ENCODE measurements at places on chromosomes 12 and 14.

DNA sequence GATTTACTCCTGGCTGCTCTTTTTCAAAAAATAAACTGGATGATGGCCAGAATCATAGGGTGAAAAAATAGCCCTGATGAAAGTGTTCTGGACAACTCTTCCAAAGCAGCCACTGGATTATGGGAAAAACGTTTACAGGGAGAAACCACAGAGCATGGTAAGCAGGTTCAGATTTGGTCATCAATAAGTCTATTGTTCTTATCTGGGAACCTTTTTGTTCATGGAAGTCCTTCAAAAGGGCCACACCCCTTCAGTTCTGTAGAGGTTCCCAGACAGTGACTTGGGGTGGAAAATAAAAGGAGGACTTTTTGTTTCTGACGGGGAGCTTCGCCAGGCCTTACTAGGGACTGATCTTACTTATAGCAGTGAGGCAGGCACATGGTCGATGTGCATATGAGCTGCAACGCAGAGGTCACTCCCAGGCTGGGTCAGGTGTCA, 117.4 kb upstream of the SLC38A2 start:
- DNase-seq, result no peak

- no peak for DNase-seq
Observed at GRCh38 chr12:107679336-107679735, 6.3 kb upstream of the PWP1 start.

DNA sequence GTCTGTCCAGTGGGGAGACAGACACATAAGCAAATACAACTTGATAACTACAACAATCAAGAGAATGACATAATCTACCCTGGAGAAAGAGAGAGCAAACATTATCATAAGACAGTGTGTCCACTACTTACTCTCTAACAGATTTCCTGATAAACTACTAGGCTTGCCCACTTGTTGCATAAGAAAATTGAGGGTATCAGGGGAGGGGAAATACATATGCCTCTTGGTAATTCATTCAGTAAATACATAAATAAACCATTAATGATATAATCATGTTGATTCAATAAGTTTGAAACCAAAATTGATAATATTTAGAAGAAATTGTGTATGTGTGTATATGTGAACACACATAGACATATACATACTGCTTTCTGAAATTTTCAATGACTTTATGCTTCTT, 76.6 kb downstream of the ERGIC2 start:
- no peak for DNase-seq

GRCh38 chr12:26195250-26195640, at the start of gene SSPN:
SSPN (plus strand) TSS chr12:26195573; CDS start chr12:26195673, 100 bp downstream.
- no peak for DNase-seq

DNA sequence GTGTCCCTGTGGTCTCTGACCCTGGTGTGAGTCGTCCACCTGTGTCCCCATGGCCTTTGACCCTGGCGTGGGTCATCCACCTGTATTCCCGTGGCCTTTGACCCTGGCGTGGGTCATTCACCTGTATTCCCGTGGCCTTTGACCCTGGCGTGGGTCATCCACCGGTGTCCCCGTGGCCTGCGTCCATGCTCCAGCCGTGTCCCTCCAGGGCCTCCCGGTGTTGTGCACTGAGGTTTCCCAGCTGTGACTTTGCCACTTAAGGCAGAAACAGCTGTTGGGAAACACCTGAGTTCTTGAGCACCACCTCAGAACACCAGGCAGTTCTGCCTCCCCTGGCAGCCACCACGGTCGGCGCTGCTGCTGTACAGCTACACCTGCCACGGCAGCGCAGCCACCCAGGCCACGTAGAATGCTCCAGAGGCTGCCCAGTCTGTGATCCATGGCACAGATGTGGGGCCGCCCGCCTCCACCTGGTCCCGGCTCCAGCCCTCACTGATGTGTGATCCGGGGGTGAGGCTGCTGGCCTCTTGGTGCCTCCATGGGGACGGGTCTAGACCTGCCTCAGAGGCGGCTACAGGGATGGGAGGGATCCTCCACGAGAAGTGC, 69.1 kb upstream of the GALNT9 start:
- no peak for DNase-seq

Measured in stimulated activated CD8-positive, alpha-beta memory T cell treated with anti-CD3 and anti-CD28 coated beads, Interleukin-4, amount 100 ng/mL, for 24 hours (primary cell).